K562 (cell line): ENCODE measurements at places on chromosomes 5 and 9.

GRCh38 chr9:120934281-120934680 is 7.7 kb upstream of the TRAF1 start:
- H3K27me3 ChIP-seq, result no peaks in the 10 kb centered on the region
- H3K4me1 ChIP-seq, result peaks cover 40% of the 10 kb centered on the region
- H3K36me3 ChIP-seq, result no peaks in the 10 kb centered on the region
- no peak for DNase-seq

DNA sequence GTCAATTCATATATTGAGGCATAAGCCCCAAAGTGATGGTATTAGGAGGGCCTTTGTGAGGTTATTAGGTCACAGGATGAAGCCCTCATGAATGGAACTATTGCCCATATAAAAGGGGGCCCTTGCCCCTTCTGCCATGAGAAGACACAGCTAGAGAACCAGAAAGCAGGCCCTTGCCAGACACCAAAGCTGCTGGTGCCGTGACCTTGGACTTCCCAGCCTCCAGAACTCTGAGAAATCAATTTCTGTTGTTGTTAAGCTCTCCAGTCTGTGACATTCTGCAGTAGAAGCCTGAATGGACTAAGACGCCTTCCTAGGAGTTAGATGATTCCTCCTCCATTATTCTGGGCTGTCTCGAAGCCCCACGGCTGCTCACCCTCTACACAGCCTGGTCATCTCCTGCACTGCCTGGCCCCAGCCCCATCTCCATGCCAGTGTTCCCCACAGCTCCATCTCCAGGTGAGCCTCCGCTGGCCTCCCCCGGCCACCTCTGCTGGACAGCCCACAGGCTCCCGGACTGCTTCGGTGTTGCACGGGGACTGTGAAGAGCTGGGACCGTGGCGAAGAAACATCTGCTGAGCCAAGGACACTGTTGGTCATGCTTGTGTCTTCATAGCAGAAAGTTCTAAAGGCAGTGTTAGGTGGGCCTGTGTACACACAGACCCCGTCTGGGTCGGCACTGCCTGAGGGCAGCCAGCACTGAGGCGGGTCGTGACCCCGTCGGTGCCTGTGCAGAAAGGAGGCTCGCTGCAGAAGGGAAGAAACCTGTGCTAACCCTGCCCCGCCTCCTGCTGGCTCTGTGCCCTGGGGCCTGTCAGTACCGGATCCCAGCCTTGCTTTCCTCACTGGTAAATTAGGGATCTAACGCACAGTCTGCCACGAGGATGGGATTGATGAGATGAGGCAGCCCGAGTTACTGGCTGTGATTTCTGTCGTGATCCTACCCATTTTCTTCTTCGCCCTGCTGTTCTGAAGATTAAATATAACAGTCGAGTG is 55.1 kb upstream of the CNOT6 start:
- no peaks in the 10 kb centered on the region for H3K4me1 ChIP-seq
- no peaks in the 10 kb centered on the region for H3K36me3 ChIP-seq
- H3K4me3 ChIP-seq, result no peak overlapping the region
- DNase-seq, result no peak
- H3K27ac ChIP-seq, result no peak overlapping the region

DNA sequence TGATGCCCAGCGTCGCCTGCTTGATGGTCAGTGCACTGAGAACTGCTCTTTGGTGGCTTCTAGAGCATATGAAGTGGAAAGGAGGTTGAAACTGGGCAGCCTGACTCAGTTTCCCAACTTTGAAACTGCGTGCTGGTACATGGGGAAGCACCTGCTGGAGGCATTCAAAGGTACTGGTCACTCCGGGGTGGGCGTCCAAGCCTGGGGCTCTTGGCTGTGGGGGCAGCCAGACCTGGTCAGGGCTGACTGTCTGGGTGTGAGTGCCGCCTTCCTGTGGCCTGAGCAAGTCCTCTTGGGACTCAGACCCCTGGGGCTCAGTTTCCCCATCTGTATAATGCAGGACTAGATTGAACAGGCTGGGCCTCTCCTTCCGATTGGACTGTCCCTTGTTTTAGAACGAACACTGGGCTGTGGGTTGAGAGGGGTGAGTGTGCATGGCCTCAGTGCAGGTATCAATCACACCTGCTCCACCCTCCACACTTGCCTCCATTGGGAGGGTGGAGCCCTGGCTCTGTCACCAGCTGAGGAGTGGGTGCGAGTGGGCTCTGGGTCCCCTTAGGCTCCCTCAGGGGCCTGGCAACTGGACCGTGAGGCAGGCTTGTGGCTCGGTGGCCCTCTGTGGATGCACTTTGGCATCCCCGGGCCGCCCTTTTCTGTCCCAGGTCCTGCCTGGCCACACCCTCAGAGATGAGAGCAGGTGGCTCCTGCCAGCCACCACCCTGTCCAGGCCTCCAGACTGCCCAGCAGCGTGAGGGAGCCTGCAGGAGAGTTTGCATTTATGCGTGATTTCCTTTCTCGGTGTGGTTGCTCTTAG is 80.2 kb downstream of the PHF2 start:
- H3K27me3 ChIP-seq, result no peaks in the 10 kb centered on the region
- 0 out of 3 replicates have a peak, but pooled peaks cover 3% of the 10 kb centered on the region for H3K36me3 ChIP-seq
- H3K4me1 ChIP-seq, result no peaks in the 10 kb centered on the region; the same call in 1 of the 2 replicates
- no peak overlapping the region for H3K27ac ChIP-seq
- H3K4me3 ChIP-seq, result no peak overlapping the region

DNA sequence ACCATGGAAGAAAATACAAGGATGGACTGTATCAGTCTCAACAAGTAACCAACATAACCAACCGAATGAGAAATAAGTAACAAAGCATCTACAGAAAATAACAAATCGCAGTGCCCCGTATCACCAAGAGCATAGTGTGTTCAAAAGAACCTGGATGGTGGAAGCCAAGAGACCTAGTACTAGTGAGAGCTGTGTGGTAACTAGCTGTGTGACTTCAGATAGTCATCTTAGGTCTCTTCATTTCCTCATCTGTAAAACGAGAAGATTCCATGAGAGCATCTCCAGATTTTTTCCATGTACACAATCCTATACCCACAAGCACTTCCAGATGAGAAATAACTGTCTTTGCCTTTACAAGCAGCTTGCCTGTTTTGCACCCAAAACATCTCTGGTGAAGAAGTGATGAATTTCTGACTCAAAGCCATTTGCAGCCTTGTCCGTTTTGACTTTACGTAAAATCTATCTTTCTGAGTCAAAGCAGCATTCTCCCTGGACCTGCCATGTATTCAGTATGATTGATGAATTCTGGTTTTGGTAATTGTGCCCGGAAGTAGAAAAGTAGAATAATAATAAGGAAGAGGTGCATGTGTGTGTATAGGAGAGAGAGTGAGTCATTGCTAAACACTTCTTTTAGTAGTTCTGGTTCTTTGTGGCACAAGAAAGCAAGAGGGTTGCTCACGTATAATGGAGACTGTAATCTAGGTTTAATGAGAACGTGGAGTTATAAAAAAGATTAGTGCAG is 41.0 kb downstream of the AOPEP start:
- no peaks in the 10 kb centered on the region for H3K27me3 ChIP-seq
- no peak overlapping the region for H3K27ac ChIP-seq
- H3K4me3 ChIP-seq, result no peak overlapping the region
- H3K4me1 ChIP-seq, result peaks cover 3% of the 10 kb centered on the region; the same call in 1 of the 2 replicates

GRCh38 chr9:115170358-115171073 is 52.6 kb upstream of the TNC start:
- H3K4me3 ChIP-seq, result no peak overlapping the region
- no peaks in the 10 kb centered on the region for H3K36me3 ChIP-seq
- H3K27me3 ChIP-seq, result no peaks in the 10 kb centered on the region
- H3K27ac ChIP-seq, result no peak overlapping the region
- no peaks in the 10 kb centered on the region for H3K4me1 ChIP-seq

GRCh38 chr5:2261004-2261703 is 378.4 kb upstream of the IRX4 start:
- no peaks in the 10 kb centered on the region for H3K36me3 ChIP-seq
- H3K4me1 ChIP-seq, result no peaks in the 10 kb centered on the region
- H3K27ac ChIP-seq, result no peak overlapping the region
- H3K27me3 ChIP-seq, result peaks cover 45% of the 10 kb centered on the region

DNA sequence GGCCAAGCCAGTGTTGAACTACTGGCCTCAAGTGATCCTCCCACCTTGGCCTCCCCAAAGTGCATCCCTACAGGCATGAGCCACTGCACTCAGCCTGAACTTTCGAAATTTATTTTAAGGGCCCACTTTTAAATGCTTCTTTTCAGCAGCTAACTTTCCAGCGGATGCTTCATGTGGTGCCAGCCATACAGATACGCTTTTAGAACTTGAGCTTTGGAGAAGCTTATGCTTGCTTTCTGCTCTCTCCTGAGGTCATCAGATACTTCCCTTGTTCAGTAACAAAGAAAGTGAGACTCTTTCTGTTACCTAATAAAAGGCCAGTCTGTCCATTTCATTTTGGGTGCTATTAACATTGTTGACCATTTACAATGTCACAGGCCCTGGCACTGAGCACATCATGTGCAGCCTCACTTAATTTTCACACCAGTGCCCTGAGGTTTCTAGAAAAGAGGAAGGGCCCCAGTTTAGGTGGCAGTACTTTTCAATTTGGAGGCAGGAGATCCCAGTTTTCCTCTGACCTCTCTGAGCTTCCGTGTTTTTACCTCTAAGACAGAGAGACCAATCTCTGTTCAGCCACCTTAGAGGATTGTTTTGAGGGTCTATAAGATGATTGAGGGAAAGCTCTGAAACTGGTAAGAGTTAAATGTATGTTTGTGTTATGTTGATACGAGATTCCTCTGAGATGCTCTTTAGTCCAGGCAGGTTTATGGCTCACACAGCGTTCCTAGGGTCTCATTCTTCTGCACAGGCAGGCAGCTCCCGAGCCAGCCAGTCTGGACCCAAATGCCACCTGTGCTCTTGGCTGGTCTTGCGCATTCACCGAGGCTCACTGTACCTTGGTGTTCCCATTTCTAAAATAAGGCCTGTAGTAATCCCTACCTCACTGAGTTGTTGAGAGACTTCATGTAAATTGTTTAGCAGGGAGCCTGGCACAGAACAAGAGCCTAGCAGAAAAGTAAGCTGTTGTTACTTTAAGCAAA is 4.4 kb downstream of the ABL1 start:
- H3K4me1 ChIP-seq, result peaks cover 9% of the 10 kb centered on the region; the same call in 2 of the 3 replicates
- DNase-seq, result no peak
- no peak overlapping the region for H3K4me3 ChIP-seq
- H3K27ac ChIP-seq, result no peak overlapping the region

DNA sequence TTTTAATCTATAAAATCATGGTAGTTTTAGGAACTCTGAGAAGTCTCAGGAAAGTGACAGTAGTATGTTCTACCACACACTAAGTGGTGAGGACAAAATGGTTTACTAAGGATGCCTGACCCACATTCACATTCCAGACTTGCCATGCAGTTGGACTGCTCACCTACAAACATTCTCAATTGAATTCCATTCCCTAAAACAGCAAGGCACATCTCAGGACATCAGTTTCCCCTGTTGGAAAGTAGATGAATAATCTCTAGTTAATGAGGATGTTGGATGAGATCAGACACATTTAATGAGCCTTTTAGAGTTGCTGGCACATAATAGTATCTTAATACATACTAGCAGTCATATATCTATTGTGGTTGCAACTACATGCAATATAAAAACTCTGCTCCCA is 76.6 kb downstream of the ZNF618 start:
- no peaks in the 10 kb centered on the region for H3K27me3 ChIP-seq
- no peak overlapping the region for H3K4me3 ChIP-seq
- H3K4me1 ChIP-seq, result no peaks in the 10 kb centered on the region
- H3K36me3 ChIP-seq, result no peaks in the 10 kb centered on the region
- no peak for DNase-seq

- no peak for DNase-seq
- no peak overlapping the region for H3K27ac ChIP-seq
- H3K27me3 ChIP-seq, result no peaks in the 10 kb centered on the region
- H3K4me3 ChIP-seq, result no peak overlapping the region
Observed at GRCh38 chr5:135602882-135603721, 24.3 kb upstream of the CXCL14 start.

DNA sequence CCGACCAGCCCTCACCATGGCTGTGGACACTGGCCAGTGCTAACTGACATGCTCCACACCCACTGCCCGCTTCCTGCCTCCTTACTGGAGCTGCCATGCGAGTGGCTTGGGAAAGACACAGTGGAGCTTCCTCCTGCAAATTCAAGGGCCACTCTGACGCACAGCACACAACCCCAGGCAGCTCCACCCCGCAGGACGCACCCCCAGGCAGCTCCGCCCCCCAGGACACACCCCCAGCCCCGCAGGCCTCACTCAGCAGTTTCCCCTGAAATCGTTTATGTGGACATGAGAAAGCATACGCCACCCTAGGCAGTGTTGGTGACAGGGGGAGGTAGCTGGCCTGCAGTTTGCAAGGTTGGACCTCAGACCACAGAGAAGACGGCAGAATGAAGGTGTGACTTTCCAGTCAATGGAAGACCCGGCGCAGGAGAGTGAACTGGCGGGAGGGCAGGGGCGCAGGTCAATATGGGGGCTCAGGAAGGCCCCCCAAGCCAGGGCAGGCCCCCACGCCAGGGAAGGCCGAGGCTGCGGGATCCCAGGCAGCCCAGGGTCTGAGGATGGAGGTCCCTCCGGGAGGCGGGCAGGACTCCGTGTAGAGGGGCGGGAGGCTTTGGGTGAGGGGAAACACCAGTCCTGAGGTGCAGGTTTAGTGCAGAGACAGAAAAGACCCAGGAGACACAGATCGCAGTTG is 21.6 kb downstream of the LPCAT1 start:
- no peaks in the 10 kb centered on the region; the same call in 2 of the 3 replicates for H3K36me3 ChIP-seq

GRCh38 chr5:35247648-35248034 is 17.4 kb upstream of the PRLR start:
- H3K36me3 ChIP-seq, result no peaks in the 10 kb centered on the region
- H3K27ac ChIP-seq, result no peak overlapping the region
- H3K27me3 ChIP-seq, result no peaks in the 10 kb centered on the region
- H3K4me3 ChIP-seq, result no peak overlapping the region
- no peak for DNase-seq
- H3K4me1 ChIP-seq, result no peaks in the 10 kb centered on the region

DNA sequence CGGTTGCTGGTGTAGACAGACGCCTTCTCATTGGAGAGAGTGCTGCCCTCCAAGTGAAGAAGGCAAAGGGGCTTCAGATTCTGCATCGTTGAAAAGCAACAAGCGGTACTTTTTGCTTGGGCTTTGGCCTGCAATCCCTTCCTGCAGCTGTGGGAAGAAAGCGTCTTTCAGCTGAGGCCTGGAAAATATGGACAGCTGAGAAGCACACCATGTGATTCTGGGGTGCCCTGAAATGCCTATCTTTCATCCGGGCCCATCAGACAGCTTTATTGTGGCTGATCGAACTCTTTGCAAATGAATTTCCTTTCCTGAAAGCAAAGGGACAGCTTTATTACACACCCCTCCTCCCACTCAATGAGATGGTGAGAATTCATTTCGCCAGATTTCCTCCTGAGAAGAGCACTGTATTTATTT is 74.0 kb downstream of the NSG2 start:
- H3K27ac ChIP-seq, result no peak overlapping the region
- no peak overlapping the region for H3K4me3 ChIP-seq
- H3K36me3 ChIP-seq, result no peaks in the 10 kb centered on the region
- H3K27me3 ChIP-seq, result peaks cover 10% of the 10 kb centered on the region; the same call in 1 of the 2 replicates

- H3K27me3 ChIP-seq, result no peaks in the 10 kb centered on the region
- no peak overlapping the region for H3K4me3 ChIP-seq
Observed at GRCh38 chr5:44565902-44566301, 176.7 kb upstream of the FGF10 start.

DNA sequence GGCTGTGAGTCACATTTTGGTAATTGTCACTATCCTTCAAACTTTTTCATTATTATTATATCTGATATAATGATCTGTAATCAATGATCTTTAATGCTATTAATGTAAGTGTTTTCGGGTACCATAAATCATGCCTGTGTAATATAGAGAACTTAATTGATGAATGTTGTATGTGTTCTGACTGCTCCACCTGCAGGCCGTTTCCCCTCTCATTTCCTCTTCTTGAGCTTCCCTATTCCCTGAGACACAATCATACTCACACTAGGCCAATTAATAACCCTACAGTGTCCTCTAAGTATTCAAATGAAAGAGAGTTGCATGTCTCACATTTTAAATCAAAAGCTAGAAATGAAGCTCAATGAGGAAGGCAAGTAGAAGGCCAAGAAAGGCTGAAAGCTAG is 420.9 kb upstream of the SGCD start:
- H3K36me3 ChIP-seq, result no peaks in the 10 kb centered on the region
- no peak overlapping the region for H3K27ac ChIP-seq
- H3K4me3 ChIP-seq, result no peak overlapping the region
- DNase-seq, result no peak
